ENCODE measurements at places on chromosomes 12 and 14. TPM values are rescaled to one million over a fixed set of nuclear protein-coding genes. Genes with fewer than 3 reads are reported as not detected.

The KIF26A gene
- 8.3 TPM for total RNA-seq

The HOXC12 gene
- total RNA-seq, result 0.45 TPM

The FIGNL2 gene
- total RNA-seq, result 1.0 TPM

The CPNE8 gene
- total RNA-seq, result 40.2 TPM

The KRT82 gene
- not detected for total RNA-seq

The KRT79 gene
- not detected for total RNA-seq

The FOXA1 gene
- not detected for total RNA-seq

The PRPH gene
- total RNA-seq, result 0.49 TPM

The TTC9 gene
- 2.7 TPM for total RNA-seq

The WIF1 gene
- not detected for total RNA-seq

The GUCY2C gene
- total RNA-seq, result not detected

The CD163 gene
- total RNA-seq, result 229 TPM

The MSI1 gene
- 0.32 TPM for total RNA-seq

The ABCC9 gene
- total RNA-seq, result 47.9 TPM

The TMTC1 gene
- 69.4 TPM for total RNA-seq

The AMDHD1 gene
- total RNA-seq, result 0.51 TPM

The STAT2 gene
- total RNA-seq, result 191 TPM

The PRICKLE1 gene
- total RNA-seq, result 19.3 TPM

The CD27 gene
- total RNA-seq, result 1.2 TPM

The SALL2 gene
- total RNA-seq, result 9.2 TPM

The CLEC14A gene
- total RNA-seq, result 56.0 TPM

The BCAT1 gene
- total RNA-seq, result 27.7 TPM

The GOLGA5 gene
- 32.7 TPM for total RNA-seq

The NEUROD4 gene
- total RNA-seq, result not detected

The SLC38A4 gene
- total RNA-seq, result 0.12 TPM

The DNAJC22 gene
- total RNA-seq, result 0.24 TPM

The TEX22 gene
- total RNA-seq, result 1.2 TPM

The DCAF4 gene
- total RNA-seq, result 11.3 TPM

The MLXIP gene
- 65.1 TPM for total RNA-seq

The FANCM gene
- total RNA-seq, result 6.8 TPM

The FOXN4 gene
- total RNA-seq, result not detected

Measured in aorta (tissue), 5 donors.